ENCODE measurements at places on chromosomes 5 and 9. TPM values are rescaled to one million over a fixed set of nuclear protein-coding genes. Genes with fewer than 3 reads are reported as not detected.

The TOR1A gene
- total RNA-seq = 31.5 TPM

DNA sequence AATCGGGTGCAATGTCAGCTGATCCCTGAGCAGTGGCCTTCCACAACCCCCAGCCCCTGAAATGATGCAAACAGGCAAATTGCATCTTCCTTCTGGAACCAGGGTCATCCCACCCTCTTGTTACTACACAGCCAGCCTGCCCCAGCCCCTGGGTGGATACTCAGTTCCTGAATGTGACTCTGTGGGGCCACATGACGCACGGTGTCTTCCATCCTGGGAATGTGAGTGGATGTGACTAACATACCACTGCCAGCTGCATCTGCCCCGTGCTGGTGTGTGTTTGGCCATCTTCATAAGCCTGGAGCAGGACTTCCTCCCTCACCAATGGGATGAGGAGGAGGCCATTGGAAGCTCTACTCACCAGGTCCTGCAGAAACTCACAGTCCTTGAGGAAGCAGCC, 257.9 kb upstream of the ADAMTS16 start:
- no peak overlapping the region for H3K4me3 ChIP-seq
- H3K27ac ChIP-seq = no peak overlapping the region
- no peaks in the 10 kb centered on the region for H3K36me3 ChIP-seq
- DNase-seq = no peak
- no peaks in the 10 kb centered on the region for H3K4me1 ChIP-seq
- no peaks in the 10 kb centered on the region for H3K27me3 ChIP-seq

DNA sequence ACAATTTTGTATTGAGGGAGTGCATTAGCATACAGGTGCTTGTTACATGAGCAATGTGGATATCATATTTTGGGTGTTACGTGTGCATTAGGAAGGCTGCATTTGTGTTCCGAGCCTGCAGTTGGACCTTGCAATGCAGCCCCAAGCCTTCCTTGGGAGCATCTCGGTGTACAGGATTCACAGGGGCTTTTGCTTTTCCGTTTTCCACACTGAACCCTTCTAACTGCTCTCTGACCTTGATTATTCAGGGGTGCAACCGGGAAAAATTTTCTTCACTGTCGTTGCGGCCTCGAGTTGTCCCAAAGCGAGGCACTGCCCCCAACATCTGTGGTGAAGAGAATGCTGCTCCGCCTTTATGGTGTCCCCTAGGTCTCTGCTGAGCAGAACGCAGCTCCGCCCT, 80.1 kb upstream of the PLEKHG4B start:
- no peaks in the 10 kb centered on the region for H3K27me3 ChIP-seq
- DNase-seq = peak; percentile 14
- no peak overlapping the region for H3K27ac ChIP-seq
- no peak overlapping the region for H3K4me3 ChIP-seq
- no peaks in the 10 kb centered on the region for H3K36me3 ChIP-seq

DNA sequence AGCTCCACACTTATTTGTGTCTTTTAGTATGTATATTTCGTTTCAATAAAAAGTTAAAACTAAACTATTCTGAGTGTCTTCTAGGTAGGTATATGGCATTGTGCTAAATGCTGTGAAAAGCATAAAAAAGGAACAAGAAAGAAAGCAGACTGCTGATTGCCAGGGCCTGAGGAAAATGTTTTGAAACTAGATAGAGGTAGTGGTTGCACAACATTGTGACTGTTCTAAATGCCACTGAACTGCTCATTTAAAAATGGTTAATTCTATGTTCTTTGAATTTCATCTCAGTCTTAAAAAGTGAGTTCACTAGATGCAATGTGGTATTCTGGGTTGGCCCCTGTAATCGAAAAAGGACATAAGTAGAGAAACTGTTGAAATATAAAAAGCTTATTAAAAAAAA, 2.6 kb upstream of the ALAD start:
- H3K27me3 ChIP-seq = no peaks in the 10 kb centered on the region
- H3K27ac ChIP-seq = no peak overlapping the region
- peaks cover 2% of the 10 kb centered on the region for H3K36me3 ChIP-seq
- no peak for DNase-seq
- H3K4me1 ChIP-seq = no peaks in the 10 kb centered on the region

- no peaks in the 10 kb centered on the region for H3K27me3 ChIP-seq
- H3K36me3 ChIP-seq = peaks cover 4% of the 10 kb centered on the region
- H3K4me3 ChIP-seq = no peak overlapping the region
- H3K27ac ChIP-seq = no peak overlapping the region
These were observed 24.6 kb downstream of the TUT7 start for GRCh38 chr9:86329649-86330048.

DNA sequence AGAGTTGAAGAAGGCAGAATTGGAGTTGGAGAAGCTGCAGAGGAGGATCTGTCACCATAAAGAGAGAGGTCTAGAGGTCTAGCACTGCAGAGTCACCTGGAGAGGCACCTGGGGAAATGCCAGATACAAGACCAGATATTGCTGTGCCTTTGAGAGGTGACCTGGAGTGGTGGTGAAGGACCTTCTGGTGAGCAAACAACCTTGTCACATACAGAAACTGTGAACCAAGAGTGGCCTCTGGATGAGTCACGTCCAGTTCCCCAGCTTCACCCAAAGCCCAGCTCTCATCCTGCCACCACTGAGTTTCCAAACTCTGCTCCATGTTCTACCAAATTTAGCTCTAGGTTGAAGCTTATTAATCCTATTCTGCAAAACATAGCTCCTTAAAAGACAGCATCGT, 131.1 kb upstream of the FBXL7 start:
- no peak overlapping the region for H3K4me3 ChIP-seq
- H3K36me3 ChIP-seq = no peaks in the 10 kb centered on the region
- no peak overlapping the region for H3K27ac ChIP-seq
- no peaks in the 10 kb centered on the region for H3K27me3 ChIP-seq
- H3K4me1 ChIP-seq = no peaks in the 10 kb centered on the region

DNA sequence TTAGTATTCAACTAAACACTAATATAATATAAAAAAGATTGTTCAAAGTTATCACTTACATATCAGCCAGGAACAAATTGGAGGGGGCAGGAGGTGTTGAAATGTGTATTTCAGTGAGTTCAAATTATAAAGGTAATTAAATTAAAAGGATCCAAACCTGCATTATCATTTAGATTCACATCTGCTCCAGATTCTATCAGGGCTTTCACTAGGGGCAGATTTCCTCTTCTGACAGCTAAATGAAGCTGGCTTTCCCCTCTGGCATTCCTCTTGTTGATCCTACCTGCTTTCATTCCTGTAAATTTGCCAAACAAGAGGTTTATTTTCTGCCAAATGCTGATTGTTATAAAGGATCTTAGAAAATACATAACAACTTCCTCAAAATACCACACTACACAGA, 86.3 kb upstream of the GCNT4 start:
- no peak for DNase-seq
- no peaks in the 10 kb centered on the region for H3K4me1 ChIP-seq
- H3K4me3 ChIP-seq = no peak overlapping the region
- H3K36me3 ChIP-seq = no peaks in the 10 kb centered on the region
- no peaks in the 10 kb centered on the region for H3K27me3 ChIP-seq

GRCh38 chr9:13718086-13718485, 438.6 kb upstream of the MPDZ start:
- H3K4me1 ChIP-seq = peaks cover 14% of the 10 kb centered on the region
- H3K4me3 ChIP-seq = no peak overlapping the region
- H3K27ac ChIP-seq = no peak overlapping the region
- DNase-seq = no peak
- H3K27me3 ChIP-seq = no peaks in the 10 kb centered on the region

DNA sequence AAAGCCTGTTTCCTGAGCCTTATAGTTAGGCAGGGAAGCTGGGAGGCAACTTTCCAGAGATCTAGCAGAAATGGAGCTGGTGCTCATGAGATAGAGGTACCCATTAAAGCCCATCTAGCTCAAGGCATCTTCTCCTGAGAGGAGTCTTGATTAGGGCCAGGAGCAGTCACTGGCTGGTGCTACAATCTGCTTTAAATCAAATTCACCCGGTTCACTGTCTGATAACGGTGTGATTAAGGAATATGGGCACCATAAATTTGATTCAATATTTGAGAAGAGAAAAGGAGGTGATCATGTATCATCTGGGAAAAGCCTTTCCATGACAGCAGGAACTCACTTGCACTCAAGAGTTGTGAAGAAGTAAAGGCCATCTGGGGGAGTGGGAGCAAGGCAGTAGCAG, 23.9 kb upstream of the NR5A1 start:
- no peak overlapping the region for H3K4me3 ChIP-seq
- H3K27me3 ChIP-seq = no peaks in the 10 kb centered on the region
- H3K4me1 ChIP-seq = no peaks in the 10 kb centered on the region
- H3K36me3 ChIP-seq = no peaks in the 10 kb centered on the region
- H3K27ac ChIP-seq = no peak overlapping the region
- DNase-seq = no peak

- H3K4me1 ChIP-seq = no peaks in the 10 kb centered on the region
- peak; percentile 61 for DNase-seq
- no peak overlapping the region for H3K4me3 ChIP-seq
- no peaks in the 10 kb centered on the region for H3K27me3 ChIP-seq
- H3K27ac ChIP-seq = no peak overlapping the region
- no peaks in the 10 kb centered on the region for H3K36me3 ChIP-seq
These were observed 17.5 kb upstream of the NREP start for GRCh38 chr5:111774525-111774924.

DNA sequence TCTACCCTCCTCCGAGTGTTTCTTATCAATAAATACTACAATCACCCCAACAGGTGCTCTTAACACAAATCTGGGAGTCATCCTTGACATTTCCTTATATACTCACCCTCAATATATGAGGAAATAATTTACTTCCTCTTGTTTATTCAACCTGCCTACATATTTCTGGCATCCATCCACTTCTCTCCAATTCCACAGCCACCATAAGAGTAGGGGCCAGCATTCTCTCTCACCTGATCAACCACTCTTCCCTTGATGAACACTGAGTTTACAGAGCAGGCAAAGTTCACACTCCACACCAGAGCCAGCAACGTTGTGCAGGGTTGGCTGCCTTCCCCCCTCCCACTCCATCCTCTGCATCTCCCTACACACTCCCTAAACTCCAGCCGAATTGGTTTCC, 904.3 kb upstream of the DMAC1 start:
- no peaks in the 10 kb centered on the region for H3K36me3 ChIP-seq
- no peaks in the 10 kb centered on the region for H3K4me1 ChIP-seq
- H3K4me3 ChIP-seq = no peak overlapping the region
- H3K27ac ChIP-seq = no peak overlapping the region
- no peak for DNase-seq

All from fibroblast of lung (primary cell).